ENCODE measurements at places on chromosomes 7 and 10.

DNA sequence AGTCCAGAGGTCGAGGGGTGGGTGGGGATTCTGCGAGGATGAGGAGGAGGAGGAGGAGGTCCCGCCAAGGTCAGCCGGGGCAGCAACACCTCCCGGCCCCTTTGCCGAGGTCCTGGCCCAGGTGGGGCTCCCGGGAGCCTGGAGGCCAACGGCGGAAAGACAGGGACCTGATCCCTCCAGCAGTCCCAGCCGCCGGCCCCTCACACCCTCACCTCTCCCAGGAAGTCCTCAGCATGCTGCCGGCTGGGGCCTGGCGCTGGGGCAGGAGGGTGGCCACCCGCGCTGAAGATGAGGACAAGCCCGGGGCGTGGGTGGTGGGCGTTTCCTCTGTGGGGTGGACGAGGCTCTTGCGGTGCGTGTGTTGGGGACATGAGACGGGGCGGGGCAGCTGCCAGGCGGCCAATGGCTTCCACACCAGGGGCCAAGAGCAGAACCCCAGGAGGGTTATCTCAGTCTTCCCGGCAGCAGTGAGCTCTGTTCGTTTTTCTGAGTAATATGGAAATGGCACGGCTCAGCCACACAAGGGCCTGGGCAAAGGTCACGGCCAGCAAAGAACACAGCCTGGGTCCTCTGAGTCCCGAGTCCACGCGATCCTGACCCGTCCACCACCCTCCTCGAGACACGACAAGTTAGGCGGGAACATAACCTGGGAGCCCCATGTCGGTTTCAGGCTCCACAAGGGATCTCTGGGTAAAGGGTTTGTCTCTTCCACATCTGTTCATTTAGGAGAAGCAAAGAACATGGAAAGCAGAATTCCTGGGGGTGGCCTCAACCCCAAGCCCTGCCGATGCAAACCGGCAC, 82.9 kb upstream of the PDGFA start:
- no peak for DNase-seq

DNA sequence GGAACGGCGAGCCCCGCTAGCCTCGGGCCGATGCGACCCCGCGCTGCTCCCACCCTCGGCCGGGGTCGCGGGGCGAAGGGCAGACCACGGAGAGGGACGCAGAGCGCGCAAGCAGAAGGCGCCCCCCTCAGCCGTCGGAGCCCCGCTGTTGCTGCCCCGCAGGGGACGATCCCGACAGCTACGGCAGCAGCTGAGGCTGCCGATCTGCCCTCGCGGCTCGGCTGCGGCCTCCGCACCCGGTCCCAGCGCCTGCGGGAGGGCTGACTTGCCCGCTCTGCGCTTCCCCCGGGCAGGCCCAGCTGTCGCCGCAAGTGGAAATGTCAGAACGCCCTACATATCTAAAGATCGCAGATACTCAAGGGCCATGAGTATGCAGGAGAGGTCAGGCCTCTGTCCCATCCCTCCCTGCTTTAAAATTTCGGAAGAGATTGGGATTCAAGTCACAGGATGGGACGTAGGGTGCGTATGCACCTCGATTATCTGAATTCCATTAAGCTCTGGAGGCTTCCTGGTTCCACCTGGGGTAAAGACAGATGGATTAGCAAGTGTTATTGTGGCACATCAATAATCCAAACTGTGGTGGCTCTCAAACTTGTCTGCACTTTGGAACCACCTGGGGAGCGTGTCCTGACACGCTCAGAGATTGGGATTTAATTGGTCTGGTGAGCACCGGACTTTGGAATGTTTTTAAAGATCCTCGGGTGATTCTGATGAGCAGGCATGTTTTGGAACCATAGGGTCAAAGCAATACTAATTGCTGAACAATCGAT, at the start of gene CRPPA:
CRPPA (minus strand) TSS at position 206 of the 770 bp plus-strand sequence. CDS start 216 bp downstream, outside the sequence.
- DNase-seq: no peak

DNA sequence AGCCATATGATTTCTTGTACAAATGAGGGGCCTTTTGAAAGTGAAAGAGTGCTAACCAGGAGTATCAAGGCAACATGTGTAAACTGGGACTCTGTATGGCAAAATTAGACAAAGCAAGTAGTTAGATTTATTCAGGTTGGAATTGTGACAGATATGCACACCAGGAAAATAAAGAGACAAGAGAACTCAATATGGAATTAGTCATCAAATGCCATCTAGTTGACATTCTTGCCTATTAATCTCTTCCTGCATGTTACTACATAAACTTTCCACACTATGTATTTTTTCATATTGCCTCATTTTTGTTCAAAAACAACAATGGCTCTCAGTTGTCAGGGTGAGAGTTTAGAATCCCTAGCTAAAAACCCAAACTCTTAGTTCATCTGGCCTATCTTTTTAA, 799.0 kb downstream of the NRG3 start:
- DNase-seq: no peak

GRCh38 chr7:34057956-34058355, 152.6 kb downstream of the BMPER start:
- DNase-seq: peak; percentile 20

GRCh38 chr7:12572941-12573575, 2.5 kb downstream of the SCIN start:
- peak; percentile 44 for DNase-seq

DNA sequence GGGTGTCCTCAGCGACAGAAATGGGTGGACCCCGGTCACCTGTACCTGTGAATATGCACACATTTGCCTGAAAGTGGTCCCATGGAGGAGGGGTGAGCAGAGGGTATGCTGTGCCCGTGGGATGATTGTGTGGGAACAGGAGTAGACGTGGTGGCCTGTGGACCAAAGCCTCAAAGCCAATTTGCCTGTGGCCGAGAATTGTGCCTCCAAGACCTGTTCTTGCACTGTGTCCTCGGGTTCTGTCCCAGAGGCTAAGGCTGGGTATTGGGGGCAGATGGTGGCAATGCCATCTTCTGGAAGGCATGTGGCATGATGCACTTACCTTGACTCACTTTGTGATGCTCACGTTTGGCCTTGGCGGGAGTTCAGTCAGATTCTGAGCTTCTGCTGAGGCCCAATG, 351.0 kb downstream of the TCERG1L start:
- DNase-seq: no peak

GRCh38 chr10:69844698-69845097, 43.0 kb downstream of the COL13A1 start:
- DNase-seq: no peak

DNA sequence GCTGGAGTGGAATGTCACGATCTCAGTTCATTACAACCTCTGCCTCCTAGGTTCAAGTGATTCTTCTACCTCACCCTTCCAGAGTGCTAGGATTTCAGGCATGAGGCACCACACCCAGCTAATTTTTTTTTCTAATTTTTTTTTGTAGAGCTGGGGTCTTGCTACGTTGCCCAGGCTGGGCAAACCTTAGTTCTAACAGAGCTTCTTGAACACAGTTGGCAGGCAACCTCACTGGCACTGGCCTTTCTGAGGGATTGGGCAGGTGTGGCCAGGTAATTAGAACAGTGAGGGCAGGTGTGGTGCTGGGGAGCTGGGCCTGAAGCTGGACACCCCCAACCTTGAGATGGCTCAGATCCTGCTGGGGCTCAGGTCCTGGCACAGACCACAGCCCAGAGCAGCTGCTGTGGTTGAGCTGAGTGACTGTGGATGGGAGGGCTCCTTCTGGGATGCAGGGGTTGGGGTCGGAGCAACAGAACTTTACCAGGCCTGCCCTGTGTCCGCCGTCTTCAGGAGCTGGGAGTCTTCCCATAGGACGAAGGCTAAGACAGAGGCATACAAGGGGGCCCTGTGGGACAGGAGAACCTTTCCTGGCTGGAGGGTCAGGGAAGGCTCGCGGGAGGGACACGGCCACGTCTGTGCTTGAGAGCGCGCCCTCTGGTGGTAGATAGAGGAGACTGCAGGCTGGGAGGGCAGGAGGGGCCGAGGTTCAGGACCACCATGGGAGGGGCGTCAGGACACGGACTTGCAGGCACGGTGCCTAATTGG, 48.2 kb downstream of the COL26A1 start:
- no peak for DNase-seq

DNA sequence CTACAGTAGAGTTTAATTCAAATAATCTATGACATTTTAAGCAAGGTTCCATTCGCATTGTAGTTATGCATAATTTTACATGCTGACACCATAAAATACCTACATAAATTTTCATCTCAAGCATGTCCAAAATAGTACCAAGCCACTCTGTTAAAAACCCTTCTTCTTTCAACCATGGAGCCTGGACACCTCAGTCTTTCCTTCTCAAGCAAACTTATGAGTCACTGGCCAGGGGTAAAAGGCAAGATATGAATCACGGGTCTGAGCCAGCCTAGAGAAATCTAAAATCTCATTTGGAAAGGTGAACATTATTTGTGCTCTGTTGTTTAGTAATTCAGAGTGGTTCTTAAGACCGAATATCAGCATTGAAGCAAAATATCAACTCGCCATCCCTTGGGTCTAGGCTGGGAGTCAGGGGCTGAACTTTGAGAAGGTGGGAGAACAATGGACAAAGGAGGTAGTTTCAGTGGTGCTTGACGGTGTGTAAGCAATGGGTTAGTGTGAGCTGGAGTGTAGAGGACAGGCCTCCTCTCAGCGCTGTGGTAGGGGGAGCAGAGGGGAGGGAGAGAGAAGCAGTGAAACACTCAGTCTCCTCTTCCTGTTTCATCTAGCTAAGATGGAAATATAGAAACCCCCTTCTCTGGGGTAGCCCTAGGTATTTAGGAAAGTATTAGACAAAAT, 19.1 kb upstream of the GPAM start:
- DNase-seq: peak; percentile 59

DNA sequence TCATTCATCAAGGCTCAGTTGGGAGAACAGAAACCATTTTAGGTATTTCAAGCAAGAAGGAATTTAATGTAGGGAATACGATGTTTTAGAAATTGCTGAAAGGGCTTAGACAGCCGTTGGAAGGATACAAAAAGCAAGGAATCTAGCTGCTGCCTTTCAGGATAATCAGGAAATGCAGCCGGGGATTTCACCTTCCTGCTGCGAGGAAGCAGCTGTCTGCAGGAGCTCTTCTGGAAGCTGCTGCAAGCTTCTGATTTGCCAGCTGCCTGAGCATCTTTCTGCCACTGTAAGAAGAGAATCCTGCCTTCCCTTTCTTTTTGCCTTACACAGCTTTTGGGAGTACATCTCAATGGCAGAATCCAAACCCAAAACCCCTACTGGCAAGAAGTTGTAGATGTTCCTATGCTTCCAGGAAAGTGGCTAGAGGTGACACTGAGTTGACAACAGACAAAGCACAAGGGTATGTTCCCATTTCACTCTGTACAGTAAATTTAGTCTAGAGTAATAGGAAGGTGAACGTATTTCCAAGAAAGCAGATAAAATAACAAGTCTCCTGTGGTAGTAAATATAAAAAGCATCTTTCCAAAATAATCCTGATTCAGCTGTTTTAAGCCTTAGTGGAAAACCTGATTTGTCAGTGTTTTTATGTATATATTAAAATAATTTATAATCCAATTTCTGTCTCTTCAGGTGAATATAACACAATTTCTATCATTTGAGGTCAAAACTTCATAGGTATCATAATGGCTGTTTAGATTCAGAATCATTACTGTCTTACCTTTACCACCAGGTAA, 148.4 kb upstream of the LRGUK start:
- DNase-seq: no peak
